ENCODE measurements at places on chromosomes 1 and 21.
A peak's percentile ranks its signal among the peaks of the same experiment; 100 is the strongest.

DNA sequence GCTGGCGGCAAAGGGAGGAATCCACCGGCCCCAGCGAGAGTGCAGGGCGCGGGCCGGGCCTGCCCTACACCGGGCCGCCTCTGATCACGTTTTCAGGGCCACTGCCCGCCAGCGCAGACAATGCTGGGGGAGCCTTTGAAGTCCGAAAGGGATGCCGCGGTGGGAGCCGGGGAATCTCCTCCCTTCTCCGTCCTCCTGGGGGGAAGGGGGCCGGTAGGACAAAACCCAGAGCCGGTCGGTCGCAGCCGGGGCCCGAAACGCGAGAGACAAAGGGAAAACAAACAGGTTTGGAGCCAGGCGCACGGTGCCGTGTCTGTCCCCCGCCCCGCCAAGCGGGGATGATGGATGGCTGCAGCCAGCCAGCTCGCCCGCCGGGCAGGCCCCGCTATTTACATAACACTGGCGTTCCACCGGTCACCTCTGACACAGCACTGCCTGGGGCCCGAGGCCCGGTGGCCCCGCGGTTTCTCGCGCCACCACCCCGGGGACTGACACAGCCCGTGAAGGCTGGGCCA lies 92.0 kb downstream of the CASZ1 start:
- DNase-seq: no peak

DNA sequence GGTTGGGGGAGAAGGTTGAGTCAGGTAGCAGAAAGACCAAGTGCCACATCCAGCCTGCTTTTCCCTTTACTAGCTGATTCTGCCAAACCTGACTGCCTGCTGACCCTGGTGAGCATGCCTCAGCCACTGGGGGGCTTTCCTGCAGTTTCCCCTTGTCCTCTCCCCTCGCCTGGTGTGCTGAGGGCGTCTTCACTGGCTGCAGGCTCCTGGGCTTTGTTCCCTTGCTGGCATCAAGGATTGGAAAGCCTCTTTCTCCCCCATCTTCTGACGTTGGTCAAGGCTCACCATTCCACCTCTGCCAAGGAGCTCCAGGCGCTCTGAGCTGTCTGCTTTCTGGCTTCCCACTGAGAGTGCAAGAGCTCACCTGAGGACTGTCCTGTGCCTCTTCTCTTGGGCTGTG lies 28.4 kb downstream of the MAN1C1 start:
- no peak for DNase-seq

GRCh38 chr1:15187175-15188129 lies 33.9 kb downstream of the TMEM51 start:
- DNase-seq: no peak

GRCh38 chr1:84365225-84366221 lies 32.8 kb upstream of the DNASE2B start:
- no peak for DNase-seq

- no peak for DNase-seq
Measured at GRCh38 chr21:43325968-43326715, 100.8 kb downstream of the SIK1 start.

GRCh38 chr1:3060601-3061551 lies 8.1 kb upstream of the PRDM16 start:
- DNase-seq: no peak

DNA sequence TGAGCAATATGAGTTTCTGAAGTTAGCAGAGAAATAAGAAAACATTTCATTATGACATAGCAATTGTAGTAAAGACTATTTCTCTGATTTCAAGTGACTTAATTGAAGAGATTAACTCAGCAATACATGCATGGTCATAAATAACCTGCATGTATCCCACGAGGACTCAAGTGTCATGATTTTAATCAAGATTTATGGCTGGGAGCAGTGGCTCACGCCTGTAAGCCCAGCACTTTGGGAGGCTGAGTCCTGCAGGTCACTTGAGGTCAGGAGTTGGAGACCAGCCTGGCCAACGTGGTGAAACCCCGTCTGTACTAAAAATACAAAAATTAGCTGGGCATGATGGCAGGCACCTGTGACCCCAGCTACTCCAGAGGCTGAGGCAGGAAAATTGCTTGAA lies 311.9 kb upstream of the PLD5 start:
- DNase-seq: no peak

DNA sequence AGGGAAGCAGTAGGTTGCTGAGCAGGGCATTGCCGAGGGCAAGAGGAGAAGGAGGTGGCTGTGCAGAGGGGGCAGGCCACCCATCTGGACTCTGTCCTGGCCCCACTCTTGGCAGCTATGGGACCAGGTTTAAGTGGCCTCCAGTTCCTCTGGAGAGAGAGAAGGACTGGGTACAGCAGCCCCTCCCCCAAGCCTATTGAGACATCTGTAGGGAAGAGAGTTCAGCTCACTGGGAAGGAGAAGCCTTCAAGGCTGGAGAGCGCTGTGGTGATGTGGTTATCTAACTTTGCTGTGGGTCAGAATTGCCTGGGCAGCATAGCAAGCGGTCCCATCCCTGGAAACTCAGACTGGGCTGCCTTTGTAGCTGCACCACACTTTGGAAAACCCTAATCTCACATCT lies 93.9 kb downstream of the KCNJ15 start:
- DNase-seq: no peak

- DNase-seq: no peak
Measured at GRCh38 chr1:56539520-56539931, 39.8 kb downstream of the PLPP3 start.

DNA sequence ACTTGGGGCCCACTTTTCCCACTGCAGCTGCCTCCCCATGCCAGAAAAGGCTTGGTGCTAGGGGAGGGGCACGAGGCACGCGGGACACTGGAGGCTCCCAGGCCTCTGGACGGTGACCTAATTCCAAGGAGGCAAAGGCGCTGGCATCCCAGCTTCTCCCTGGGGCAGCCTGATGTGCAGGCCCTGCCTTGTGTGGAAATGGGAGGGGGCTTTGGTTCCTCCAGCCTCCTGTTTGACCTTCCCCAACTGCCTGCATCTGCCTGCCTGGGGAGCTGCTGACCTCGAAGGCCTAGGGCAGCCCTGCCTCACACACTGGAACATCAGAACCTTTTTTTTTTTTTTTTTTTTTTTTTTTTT lies 39.9 kb downstream of the KIAA1614 start:
- no peak for DNase-seq

DNA sequence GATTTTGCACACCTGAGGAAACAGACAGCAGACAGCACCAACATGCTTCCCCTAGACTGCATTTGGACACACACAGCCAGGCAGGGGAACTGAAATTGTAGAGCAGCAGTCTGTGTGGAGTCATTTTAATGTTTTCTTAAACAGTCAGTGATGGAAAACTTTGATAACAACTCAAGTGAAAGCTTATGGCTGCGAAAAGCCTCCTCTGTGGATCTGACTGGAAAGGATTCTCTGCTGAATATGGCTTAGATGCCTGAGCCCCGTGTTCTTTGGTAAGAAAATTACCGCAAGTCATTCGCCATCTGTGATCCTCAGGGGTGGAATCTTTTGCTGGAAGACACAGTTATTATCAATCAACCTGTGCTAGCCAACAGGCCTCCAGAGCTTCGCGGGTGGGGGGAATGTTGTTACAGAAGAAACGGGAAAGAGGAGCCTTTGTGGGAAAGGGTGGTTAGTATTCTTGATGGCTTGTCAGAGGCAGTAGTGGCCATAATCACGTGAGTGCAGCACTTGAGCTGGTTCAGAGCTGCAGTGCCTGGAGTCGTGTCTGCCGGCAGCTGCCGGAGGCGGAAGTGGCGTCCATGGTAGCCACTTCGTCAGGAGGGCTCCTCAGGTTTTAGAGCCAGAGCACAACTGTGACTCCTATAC lies 204.7 kb downstream of the ST6GALNAC3 start:
- no peak for DNase-seq

DNA sequence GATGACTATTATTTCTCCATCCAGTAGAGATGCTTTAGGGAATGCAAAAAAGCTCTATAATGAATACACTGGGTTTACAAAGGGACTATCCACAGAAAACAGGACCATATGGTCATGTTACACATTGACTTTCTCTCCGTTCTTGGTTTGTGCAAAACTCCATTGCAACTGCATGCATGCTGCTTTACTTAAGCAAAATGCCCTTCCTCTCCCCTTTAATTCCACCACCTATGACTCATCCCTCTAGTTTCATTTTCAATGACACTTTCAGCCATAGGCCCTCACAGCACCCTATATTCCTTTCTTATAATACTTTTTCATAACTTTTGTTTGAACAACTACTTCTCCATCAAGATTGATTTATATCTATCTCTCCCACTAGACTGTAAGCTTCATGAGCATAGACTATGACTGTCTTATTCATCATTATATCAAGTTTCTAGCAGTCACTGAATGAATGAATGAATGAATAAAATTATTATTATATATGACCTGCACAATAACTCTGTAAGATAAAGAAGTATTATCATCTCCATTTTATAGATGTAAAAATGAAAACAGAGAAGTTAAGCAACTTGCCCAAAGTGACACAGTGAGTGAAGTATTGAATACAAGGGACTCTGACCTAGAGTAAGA lies 248.9 kb downstream of the PLPP3 start:
- no peak for DNase-seq

GRCh38 chr1:203638103-203638475 lies 11.5 kb downstream of the ATP2B4 start:
- peak; percentile 62 for DNase-seq

- DNase-seq: no peak
Measured at GRCh38 chr1:8137481-8138244, 111.6 kb upstream of the ERRFI1 start.

- no peak for DNase-seq
Measured at GRCh38 chr1:148383966-148384365, 99.1 kb downstream of the PPIAL4G start.

- DNase-seq: no peak
Measured at GRCh38 chr21:31184459-31184858, 146.2 kb upstream of the KRTAP19-8 start.

GRCh38 chr1:50080904-50081586 lies 27.7 kb upstream of the ELAVL4 start:
- no peak for DNase-seq

DNA sequence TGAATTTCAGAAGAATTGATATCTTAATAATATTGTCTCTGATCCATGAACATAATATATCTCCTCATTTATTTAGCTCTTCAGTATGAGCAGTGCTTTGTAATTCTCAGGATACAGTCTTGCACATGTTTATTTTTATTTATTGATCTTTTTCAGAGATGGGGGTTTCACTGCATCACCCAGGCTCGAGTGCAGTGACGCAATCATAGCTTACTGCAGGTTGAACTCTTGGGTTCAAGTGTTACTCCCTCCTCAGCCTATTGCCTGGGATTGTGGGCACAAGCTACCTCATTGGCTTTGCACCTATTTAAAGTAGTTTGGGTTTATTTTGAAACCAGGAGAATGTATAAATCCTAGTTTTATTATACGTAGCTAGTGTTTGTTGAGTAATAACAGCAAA lies 4.7 kb downstream of the RPS6KC1 start:
- DNase-seq: no peak

DNA sequence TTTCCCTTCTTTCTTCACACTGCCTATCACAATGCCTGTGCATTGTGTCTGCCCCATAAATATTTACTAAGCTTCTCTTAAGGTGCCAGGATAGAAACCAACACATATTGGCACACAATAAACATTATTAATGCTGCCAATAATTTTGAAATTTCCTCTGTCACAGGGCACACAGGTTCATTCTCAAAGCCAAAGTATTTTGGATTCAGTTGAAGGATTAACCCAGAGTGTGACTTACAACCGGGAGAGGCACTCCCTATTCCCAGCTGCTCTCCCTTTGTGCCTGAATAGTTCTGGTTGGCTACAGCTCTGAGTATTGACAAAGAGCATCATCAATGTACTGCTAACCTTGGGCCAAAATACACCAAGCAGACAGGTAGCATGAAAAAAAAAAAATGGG lies 46.6 kb upstream of the ATP1A1 start:
- no peak for DNase-seq

GRCh38 chr1:229842302-229843255 lies 216.5 kb downstream of the URB2 start:
- DNase-seq: no peak

DNA sequence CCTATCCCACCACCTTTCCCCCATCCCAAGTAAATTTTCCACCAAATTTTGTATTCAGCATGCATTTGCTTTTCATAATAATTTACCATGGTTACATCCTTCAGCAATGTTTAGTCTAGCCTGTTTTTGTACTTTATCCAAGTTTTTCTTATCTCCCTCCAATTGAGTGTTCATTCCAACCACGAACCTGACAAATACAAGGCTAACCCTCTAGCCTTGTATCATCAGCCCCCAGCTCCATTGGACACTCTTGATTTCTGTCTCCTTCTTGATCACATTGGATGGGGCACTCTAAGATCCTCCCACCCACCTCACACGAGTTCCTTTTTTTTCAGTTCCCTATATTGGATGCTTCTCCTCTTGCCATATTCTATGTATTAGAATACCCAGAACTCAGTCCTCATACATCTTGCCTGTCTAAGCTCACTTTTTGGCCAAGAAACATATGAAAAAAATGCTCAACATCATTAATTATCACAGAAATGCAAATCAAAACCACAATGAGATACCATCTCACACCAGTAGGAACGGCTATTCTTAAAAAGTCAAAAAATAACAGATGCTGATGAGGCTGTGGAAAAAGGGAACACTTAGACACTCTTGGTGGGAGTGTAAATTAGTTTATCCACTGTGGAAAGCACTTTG lies 40.5 kb upstream of the SLC35F3 start:
- no peak for DNase-seq

All from posterior cingulate gyrus (tissue), 11 donors.